ENCODE measurements at places on chromosomes 3 and 15.

GRCh38 chr3:122936986-122937385, 90.6 kb downstream of the SEMA5B start:
- DNase-seq, result no peak

- no peak for DNase-seq
These were observed 951 bp downstream of the FNDC3B start for GRCh38 chr3:172040078-172040980.

DNA sequence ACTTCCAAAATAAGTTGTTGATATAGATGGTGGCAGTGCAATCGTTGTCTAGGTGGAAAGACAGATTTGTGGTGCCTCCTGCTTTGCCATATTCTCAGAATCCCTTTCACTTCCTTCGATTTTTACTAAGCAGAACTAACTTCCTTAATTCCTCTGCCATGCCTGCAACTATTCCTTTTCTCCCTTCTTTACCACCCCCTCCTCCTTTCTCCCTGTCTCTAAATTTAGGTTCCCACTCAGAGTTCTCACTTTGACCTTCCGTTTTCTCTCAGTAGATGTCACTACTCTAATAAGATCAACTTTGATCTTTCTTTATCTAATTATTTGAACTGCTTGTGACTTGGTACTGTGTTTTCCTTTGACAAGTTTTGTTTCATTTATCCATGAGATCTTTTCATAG, 351.2 kb downstream of the LPP start:
- no peak for DNase-seq

GRCh38 chr3:106013971-106014370, 145.2 kb upstream of the CBLB start:
- no peak for DNase-seq

Data from activated CD8-positive, alpha-beta memory T cell treated with anti-CD3 and anti-CD28 coated beads for 24 hours (primary cell).